T-helper 2 cell (primary cell): ENCODE measurements at places on chromosomes 2 and 18.

DNA sequence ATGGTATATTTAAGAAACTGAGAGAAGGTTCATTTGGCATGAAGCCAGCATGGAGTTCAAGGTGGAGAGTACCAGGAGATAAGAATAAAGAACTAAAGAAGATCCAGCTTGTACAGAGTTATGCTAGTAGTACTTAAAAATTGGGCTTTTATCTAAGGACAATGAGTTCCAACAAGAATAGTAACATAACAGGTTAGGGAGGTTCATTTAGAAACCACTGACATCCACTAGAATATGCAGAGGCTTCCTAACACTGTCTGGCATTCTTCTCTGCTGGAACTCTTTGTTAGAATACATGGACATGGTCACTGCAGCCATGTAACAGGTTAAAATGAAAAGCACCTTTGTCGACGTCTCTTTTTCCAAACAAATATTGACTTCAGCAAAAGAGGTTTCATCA is 42.6 kb upstream of the DSC1 start:
- DNase-seq, result no peak

GRCh38 chr2:37561615-37562569 is 109.5 kb downstream of the CDC42EP3 start:
- no peak for DNase-seq

GRCh38 chr2:31086590-31086989 is 51.6 kb downstream of the GALNT14 start:
- DNase-seq, result no peak

DNA sequence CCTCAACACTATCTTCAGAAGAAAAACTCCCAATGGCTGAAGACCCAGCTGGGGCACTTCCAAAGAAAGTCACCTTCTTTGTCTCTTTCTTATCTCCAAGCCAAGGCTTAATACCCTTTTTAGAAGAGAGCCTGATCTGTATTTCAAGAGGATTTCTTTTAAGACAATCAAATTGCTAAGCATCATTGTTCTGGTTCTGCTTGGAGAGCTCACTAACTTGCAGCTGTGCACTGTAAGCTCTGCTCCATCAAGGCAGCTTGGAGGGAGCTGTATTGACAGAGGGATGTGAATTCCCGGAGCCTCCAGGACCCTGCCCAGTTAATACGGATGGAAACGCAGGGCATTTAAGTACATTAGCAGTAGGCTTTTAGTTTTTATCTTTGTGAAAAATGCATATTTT is 253.1 kb downstream of the TDRD15 start:
- DNase-seq, result no peak

- no peak for DNase-seq
These were observed 56.3 kb downstream of the GREB1L start for GRCh38 chr18:21298351-21298750.

DNA sequence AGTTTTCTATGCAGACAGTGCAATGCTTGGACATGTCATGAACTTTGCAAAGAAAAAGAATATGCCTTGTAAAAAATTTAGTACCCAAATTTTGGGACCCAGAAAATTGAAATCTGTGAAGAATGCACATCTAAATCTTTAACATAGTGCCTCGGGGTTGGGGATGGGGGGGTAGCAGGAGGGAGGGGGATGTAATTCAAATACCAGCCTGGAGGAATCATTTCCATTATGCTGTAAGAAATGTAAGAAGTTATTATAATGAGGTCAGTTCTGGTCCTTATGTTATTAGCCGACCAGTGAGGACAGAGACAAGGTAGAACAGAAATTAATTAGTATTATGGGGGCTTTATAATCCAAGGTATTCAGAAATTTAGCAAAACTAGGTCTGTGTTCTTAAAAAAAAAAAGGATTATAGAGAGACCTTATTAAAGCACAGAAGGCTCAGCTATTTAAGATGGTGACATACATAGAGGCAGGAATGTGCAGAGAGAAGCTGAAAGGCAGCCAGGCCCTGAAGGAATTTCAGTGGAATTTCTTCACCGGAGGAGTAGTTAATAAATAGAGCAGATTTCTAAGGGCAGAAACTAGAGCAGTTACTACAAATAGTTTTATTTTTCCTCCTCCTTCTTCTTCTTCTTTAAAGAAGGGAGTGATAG is 89.0 kb upstream of the RBMS1 start:
- DNase-seq, result no peak

GRCh38 chr2:121804340-121804739 is 48.9 kb downstream of the TSN start:
- no peak for DNase-seq

GRCh38 chr2:62662554-62662953 is 43.0 kb upstream of the EHBP1 start:
- DNase-seq, result no peak

DNA sequence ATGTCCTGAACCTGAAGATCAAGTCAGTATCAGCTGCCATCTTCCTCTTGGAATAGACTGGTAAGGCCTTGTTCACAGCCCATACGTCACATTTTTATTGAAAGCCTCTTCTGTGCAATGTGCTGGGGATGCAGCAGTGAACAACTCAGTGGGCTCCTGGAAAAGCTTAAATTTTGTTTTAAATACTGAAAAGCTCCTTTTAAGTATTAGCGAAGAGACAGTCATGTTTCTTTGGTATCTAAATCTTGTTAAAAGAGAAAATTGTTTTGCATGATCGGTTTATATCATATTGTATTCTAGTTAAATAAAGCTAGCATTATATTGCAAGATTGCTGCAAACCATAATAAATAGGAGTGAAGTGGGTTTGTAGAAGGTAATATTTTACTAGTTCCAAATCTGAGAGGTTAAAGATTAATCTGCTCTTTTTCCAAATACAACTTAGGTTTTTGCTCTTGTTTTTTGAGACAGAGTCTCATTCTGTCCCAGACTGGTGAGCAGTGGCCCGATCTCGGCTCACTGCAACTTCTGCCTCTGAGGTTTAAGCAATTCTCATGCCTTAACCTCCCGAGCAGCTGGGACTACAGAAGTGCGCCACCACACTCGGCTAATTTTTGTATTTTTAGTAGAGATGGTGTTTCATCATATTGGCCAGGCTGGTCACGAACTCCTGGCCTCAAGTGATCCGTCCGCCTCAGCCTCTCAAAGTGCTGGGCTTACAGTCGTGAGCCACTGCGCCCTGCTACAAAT is 1.6 kb upstream of the RMDN2 start:
- DNase-seq, result no peak

- DNase-seq, result no peak
These were observed 27.9 kb downstream of the TGFBRAP1 start for GRCh38 chr2:105301646-105302045.

GRCh38 chr18:29146068-29146467 is 969.1 kb upstream of the CDH2 start:
- DNase-seq, result no peak

GRCh38 chr2:113818382-113818951 is 62.0 kb upstream of the SLC35F5 start:
- DNase-seq, result no peak

DNA sequence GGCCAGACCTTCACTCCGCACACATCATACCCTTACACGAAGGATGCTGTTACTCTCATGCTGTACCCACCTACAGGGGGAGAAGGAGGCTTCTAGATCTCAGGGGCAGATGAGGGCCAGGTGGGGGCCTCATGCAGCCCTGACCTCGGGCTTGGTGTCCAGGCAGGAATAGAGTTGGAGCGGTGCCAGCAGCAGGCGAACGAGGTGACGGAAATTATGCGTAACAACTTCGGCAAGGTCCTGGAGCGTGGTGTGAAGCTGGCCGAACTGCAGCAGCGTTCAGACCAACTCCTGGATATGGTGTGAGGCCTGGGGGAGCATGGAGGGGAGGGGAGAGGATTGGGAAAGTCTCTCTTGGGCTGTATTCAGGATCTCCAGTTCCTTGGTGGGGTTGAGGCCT is 4.0 kb upstream of the RNF181 start:
- DNase-seq, result no peak

GRCh38 chr2:51304311-51304710 is 272.4 kb upstream of the NRXN1 start:
- no peak for DNase-seq

DNA sequence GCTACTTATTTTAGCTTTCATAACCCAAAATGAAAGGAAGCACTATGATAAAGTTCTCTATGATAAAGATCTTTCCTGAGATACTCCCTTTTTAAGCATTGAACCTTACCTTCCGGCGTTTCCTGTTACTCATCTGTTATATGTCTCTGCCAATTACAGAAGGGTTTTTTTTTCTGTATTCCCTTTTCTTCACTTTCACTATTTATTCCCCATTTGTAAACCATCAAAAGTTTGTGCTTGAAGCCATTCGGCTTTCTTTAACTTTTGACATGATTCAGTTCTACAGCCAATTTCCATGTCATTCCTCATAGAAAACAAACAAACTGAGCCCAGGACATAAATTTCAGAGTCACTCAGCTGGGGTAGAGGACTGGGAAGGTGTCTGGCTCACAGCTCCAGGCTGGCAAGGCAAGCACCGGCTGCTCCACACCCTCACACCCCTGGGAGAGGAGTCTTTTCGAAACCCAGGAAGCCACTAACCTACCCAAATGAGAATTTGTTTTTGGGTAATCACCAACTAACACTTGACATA is 429.4 kb upstream of the TRIB2 start:
- DNase-seq, result no peak

DNA sequence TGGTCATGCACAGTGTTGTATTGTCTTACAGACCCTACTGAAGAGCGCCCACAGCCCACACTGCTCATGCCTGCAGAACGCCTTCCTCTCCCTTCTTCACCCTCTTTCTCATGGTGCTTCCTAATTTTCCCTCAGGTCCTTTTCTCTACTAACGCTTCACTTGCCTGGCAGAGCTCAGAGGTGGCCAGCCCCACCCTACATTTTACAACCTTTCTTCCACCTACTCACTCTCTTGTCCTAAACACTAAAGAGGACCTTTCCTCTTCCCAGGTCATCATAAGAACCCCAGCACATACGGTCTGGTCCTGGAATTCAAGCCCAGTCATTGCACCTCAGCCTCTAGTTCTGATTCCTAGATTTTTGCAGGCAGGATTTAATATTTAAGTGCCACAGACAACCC is 11.7 kb upstream of the LGALSL start:
- DNase-seq, result no peak

DNA sequence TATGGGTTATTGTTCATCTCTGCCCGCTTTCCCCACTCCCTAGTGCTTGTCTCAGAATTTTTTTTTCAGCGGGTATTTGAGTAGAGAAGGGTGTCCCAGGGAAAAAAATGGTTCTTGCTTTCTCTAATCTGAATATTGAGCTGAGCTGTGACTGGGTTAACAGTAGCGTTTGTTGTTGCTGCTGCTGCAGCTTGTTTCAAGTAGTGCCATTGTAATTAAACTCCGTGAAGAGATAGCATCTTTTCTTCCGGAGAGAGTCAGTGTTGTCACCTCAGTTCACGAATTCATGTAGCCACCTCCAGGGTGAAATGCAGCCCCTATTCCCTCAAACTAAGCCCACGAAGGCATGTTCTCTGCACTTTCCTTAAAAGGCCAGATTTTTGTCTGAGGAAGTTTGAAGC is 1.5 kb upstream of the AAK1 start:
- DNase-seq, result no peak
